ENCODE measurements at places on chromosomes 12 and 14.

- no peak for DNase-seq
Measured at GRCh38 chr12:51593021-51593420, 2.0 kb downstream of the SCN8A start.

DNA sequence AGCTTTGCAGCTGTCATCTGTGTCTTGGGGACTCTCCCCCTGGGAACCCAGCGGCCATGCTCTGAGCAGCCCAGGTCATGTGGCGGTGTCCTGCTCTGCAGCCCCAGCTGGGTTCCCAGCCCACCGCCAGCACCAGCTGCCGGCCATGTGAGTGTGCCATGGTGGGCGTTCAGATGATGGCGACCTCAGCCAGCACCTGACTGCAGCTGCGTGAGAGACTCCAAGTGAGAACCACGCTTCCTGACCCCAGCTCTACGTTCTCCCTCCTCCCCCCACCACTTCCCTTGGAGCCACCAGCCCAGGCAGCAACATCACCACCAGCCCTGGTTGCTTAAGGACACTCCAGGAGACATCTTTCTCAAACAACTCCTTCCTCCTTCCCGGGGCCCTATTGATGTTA is 68.8 kb downstream of the SLC24A4 start:
- no peak for DNase-seq

GRCh38 chr12:79887890-79888289 is 47.0 kb downstream of the PPP1R12A start:
- DNase-seq, result no peak

DNA sequence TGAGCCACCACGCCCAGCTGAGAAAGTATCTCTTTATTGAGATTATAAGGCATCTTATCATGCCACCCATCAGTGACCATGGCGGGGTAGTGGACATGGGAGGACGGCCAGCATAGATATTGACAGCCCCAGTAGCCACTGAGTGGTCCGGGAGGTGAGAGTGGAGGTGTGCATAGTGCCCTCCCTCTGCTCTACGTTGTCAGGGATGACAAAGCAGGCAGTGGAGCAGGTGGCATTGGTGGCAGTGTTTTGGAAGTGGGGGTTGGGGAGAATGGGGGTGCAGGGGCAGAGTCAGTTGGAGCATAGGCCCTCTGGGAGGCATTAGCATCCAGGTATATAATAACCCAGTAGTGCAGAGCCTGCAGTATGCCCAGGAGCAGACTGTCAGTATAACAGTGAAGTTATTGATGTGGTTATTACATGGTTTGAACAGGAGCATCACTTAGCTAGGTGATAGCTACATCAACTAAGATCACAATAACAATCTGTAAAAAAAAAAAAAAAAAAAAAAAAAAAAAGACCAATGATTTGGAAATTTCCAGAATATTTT is 41.1 kb downstream of the GNG2 start:
- no peak for DNase-seq

DNA sequence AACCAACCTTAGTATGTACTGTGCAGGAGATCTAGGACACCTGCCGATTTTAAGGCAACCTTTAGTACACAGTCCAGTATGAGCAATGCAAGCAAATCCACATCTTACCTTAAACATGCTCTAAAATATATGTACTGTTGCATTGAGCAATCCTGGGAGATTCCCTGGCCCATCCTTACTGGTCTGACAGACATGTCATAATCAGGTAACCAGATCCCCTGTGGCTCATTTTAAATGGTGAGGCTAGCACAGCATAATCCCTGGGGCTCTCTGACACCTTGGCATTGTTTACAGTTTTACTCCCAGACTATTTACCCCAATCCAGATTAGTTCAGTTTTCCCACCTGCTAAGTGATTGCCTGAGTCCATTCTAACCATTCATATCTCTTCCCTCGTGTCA is 15.1 kb downstream of the BMAL2 start:
- no peak for DNase-seq
